ENCODE measurements at places on chromosomes 5 and 9.

DNA sequence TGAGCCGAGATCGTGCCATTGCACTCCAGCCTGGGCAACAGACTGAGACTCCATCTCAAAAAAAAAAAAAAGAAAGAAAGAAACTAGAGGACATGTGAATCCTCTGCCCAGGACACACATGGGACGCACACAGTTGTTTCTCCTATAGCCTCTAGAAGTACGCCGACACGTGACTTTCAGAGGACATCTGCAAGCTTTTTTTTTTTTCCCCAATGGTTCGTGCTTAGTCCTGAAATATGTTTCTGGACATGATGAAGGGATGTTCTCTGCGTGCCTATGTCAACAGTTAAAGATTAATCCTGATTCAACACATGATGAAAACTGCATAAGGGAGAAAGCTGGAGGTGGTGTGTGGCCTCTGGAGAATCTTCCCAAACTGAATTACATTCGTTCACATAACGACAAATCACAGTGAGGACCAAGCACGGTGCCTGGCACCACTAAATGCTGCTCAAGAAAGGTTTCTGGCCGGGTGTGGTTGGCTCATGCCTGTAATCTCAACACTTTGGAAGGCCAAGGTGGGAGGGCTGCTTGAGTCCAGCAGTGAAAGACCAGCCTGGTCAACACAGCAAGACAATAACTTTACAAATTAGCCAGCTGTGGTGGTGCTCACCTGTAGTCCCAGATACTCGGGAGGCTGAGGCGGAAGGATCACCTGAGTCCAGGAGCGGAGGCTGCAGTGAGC is 9.8 kb downstream of the COL23A1 start:
- DNase-seq = no peak

GRCh38 chr5:181053488-181054121 is 13.5 kb downstream of the BTNL9 start:
- no peak for DNase-seq

DNA sequence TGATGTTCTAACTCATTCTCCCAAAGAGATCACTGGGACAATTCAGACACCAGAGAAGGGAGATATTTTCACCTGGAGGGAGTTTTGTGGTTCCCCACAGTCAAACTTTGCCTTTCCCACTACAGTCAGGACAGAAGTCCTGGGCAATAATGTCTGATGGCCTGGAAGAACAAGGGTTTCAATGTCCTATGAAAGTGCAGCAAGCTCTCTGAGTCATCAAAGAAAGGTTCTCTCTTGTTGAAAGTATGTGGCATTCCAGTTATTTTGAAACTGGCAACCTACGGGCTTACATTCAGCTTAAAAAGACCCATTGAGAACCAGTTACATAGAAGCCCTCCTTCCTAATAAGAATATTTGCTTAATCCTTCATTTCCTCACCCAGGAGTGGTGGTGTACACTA is 103.9 kb downstream of the INSYN2B start:
- no peak for DNase-seq

- peak; percentile 34 for DNase-seq
These were observed 78.7 kb downstream of the NRG2 start for GRCh38 chr5:139964266-139964993.

GRCh38 chr5:147485046-147485445 is 24.8 kb downstream of the DPYSL3 start:
- no peak for DNase-seq

DNA sequence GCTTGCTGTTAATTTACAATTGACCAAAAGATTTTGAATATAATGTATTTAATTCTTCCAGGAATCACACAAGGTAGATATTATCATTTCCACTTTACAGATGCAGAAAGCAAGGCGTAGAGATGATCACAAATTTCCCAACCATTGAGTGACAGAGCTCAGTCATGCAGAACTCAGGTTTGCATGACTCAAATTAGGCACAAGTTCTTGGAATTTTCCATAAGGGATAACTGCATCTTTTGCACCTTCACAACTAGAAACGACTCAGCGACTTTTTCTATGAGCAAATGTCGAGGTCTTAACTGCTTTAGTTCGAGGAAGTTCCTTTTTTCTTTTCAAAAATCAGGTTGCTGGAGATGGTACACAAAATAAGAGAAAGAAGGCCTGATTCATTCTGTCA is 265.5 kb upstream of the PAPPA start:
- no peak for DNase-seq

DNA sequence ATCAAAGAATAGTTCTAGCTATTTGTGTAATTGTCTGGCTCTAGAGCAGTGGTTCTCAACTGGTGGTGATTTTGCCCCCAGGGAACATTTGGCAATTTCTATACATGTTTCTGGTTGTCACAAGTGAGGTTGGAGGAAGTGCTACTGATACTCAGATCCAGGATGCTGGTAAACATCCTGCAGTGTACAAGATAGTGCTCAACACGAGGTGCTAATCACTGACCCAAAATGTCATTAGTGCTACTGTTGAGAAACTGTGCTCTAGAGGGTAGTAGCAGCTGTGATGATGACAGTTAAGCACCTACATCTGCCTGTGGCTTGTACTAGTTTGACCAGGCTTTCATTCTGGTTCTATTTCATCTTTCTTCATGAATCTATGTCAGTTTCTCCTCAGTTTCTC is 22.1 kb downstream of the LRRC19 start:
- no peak for DNase-seq

DNA sequence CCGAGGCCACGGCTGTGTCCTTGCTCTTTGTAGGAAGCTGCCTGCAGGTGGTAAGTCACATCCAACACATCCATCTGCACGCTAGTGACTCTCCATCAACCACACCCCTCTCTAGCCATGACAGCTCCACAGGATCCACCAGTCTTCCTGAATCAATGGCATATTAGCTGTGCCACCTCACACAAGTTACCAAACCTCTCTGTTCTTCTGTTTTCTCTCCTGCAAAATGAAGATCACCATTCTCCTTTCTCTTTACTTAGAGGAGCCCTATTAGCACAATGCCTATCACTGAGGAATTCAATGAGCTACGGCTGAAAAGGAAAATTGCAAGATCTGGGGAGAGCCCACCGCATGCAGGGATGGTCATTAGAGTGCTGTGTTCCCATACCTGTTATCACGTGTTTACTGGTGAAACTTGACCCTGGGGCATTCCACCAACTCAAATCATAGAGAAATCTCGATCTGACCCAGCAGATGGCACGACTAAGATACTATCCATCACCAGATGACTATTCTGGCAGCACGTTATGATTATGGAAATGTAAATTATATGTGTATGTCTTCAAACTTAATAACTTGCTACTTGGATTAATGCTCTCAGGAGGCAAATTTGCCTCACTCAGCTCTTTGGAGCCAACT is 20.9 kb downstream of the WHRN start:
- no peak for DNase-seq

GRCh38 chr9:78028926-78029325 is 2.7 kb downstream of the GNAQ start:
- DNase-seq = no peak

GRCh38 chr5:133457439-133458355 is 154.6 kb downstream of the FSTL4 start:
- DNase-seq = no peak

DNA sequence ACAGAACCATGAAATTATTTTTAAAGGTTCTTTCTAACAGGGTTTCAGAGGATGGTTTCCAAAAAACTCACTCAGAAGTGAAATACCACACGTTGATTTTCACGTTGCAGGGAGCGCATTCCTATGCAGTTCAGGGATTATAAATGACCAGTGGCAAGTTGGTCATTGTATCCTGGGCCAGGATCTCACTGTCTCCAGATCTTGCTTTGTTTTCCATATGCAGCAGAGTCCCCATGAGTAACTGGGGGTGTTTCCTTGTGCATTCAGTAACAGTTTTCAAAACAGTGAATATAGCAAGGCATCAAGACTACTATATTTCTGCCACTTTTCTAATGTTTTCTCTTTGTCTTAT is 1064.9 kb upstream of the DMAC1 start:
- DNase-seq = no peak

DNA sequence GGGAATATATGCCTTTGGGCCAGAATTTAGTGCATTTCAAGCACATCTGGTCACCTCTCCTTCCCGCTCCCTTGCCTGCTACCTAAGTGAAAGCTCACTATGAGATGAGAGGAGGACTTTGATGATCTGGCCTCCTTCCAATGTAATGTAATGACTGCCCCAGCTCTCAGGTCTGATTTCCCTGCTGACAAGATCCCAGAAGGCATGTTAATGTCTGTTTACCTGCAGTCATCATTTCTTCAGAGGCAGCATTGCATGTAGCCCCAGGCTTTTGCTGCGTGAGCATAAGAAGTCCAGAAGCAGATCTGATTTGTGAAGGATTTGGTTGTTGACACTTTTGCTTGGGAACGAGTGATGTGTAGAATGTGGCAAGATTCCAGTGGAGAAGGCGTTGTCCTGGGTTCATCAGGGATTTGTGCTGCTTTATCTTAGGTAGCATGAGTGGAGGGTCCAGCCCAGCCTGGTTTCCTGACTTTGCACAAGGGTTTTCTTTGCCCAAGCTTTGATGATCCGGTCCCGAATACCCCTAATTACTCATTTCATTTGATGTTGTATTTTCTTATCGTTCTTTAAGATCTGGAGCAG is 192.7 kb downstream of the GOLPH3 start:
- DNase-seq = no peak

- no peak for DNase-seq
These were observed 407.0 kb downstream of the KCTD16 start for GRCh38 chr5:144577676-144578075.

- peak; percentile 85 for DNase-seq
These were observed 714 bp downstream of the UBE2D2 start for GRCh38 chr5:139561655-139562451.

GRCh38 chr5:62011089-62011664 is 294.8 kb upstream of the KIF2A start:
- DNase-seq = no peak

DNA sequence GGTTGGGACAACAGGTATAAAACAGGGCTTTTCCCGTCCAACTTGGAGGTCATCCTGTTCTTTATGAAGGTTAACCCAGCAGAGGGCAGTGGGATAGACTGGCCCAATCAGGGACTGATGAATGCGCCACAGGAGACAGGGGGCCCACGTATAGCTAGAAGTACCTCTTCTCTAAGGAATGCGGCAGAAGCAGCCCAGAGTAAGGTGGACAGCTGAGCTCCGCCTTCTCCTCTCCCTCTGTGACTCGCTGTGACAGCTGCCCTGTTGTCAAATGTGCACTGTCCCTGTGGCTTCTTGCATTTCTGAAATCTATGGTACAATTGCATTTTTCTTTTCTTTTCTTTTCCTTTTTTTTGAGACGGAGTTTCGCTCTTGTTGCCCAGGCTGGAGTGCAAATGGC is 306.6 kb downstream of the FBXL7 start:
- DNase-seq = no peak

- no peak for DNase-seq
These were observed 5.3 kb downstream of the LNPEP start for GRCh38 chr5:96941140-96941539.

GRCh38 chr9:37954581-37954981 is 50.7 kb upstream of the SLC25A51 start:
- no peak for DNase-seq

GRCh38 chr9:133979921-133980863 is 11.9 kb downstream of the VAV2 start:
- no peak for DNase-seq

DNA sequence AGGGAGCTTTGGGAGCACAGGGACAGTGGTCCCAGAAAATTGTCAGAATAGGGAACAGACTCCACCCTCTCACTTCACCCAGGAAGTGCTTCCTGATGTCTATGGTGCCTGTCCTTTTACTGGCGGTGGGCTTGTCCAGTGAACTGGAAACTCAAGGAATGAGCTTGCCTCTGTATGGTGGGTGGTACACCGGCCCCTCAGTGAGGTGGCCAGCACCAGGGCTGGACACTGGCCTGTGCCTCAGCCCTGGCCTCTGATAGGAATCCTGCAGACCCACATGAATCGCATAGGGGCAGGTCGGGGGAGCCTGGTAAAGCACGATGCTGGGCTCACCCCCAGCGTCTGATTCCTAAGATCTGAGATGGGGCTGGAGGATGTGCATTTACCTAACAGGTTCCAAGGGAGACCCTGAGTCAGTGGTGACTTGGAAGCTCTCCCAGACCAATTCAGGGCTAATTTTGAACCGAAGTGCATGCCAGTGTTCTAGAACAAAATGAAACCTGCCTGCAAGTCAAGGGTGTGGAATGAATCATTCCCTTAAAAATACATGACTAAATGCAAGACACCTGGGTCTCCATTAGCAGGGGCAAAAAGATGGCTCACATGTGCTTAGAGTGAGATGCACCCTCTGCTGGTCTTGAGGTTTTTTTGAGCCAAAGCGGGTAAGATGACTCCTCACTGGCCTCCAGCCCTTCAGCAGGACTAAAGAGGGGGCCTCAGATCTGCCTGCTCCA is 178.3 kb downstream of the HSPA4 start:
- no peak for DNase-seq

DNA sequence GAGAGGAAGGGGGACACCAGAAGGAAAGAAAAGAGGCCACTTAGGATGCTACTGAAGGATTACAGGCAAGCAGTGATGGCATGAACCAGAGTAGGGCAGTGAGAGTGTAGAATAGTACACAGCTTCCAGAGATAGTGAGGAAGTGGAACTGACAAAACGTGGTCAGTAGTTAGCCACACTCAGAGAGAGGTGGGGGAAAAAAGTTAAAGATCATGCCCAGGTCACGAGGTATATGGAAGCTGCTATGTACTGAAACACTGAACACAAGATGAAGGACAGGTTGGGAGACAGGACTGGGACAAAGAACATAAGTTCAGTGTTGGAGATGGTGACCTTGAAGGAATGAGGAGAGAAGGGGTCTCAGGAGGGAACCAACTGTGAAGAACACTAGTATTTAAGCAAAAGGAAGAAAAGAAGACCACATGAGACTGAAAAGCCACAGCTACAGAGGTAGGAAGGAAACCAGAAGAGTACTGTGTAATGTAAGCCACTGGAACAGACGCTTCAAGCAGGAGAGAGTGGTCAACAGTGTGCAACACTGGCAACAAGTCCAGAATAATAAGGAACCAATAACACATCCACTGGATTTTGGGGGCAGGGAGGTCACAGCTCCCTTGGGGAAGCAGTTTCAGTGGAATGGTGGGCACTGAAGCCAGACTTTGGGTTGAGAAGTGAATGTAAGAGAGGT is 45.5 kb downstream of the ELL2 start:
- no peak for DNase-seq

DNA sequence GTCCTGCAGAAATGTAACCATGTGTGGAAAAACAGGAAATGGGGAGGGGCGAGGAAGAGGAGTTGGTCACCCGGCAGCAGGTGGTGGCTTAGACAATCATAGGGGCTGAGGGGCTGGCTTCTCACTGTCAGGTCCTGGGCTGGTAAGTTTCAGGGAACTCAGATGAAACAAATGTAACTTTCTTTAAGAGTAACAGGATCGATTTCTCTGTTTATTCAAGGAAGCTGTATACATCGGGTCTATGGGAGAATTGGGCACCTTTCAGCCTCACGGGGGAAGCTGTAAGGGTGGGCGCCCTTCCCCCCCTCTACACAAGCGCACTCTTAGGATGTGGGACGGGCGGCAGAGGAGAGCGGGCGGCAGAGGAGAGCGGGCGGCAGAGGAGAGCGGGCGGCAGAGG is 104.3 kb upstream of the SIMC1 start:
- DNase-seq = no peak

- no peak for DNase-seq
These were observed 4.3 kb downstream of the PCDH1 start for GRCh38 chr5:141873933-141874261.

GRCh38 chr5:125587631-125588030 is 835.6 kb upstream of the GRAMD2B start:
- no peak for DNase-seq

GRCh38 chr9:136190656-136191055 is 14.3 kb downstream of the LHX3 start:
- no peak for DNase-seq

All from stimulated activated effector memory CD8-positive, alpha-beta T cell treated with anti-CD3 and anti-CD28 coated beads, Interleukin-12 subunit alpha, Interleukin-12 subunit beta, amount 100 ng/mL, for 72 hours (primary cell).